GM12865 (cell line): ENCODE measurements at places on chromosomes 5 and 9.
A peak's percentile ranks its signal among the peaks of the same experiment; 100 is the strongest.

DNA sequence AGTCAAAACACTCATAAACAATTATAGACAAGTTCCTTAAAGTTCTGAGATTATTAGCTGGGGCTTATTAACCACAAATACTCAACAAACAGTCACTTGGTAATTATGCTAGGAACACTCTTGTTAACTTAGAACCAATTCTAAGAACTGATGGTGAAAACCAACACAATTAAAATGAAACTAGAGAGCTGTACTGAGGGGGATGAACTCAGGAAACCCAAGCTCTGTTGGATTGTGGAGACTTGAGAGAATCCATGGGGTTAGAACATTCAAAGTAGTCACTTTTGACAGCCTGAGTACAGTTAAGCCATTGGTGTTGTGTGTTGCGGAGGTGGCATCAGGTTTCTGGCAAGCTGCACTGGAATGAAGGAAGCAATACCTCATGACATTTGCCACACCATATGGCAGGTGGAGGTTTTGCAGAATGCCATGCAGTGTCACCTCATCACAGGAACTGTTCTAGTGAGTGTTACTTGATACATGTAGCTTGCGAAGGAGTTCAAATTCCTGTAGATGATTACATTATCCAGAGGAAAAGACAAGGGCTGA lies 480.9 kb upstream of the CD180 start:
- DNase-seq, result no peak

DNA sequence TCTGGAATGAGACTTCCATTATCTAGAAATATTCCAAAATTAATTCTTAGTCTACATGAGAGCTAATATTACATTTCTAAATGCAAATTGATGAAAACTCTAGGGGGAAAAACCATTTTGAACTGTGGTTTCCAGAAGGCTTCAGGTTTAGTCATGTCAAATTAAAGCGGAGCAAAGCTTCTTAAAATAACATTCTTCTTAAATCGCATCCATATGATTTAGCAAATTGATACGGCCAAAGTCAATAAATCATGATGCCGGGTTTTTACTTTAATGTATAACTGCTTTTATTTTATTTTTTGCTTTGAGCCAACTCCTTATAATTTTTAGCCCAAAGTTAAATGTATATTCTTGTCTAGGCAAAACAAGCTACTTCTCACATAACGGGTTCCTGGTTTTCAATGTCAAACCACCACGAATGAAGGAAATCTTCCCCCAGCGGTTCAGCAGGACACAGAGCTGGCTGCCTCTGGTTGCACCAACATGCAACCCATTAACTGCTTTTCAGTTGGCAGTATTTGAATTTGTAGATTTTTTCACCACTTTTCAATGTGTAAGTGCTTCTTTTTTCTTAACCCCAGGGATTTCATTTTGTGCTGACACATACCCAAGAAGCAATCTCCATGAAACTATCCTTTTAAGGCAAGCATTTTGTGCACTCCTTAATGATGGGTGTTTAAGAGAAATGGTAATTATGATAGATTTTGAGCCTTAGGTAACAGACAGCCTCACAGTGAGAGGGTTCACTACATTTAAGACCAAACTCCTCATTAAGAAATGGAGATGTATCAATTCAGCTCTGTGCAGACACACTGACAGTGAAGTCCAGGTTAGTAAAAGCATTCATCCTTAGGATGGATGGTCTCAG lies 35.5 kb downstream of the EFNA5 start:
- DNase-seq, result no peak

DNA sequence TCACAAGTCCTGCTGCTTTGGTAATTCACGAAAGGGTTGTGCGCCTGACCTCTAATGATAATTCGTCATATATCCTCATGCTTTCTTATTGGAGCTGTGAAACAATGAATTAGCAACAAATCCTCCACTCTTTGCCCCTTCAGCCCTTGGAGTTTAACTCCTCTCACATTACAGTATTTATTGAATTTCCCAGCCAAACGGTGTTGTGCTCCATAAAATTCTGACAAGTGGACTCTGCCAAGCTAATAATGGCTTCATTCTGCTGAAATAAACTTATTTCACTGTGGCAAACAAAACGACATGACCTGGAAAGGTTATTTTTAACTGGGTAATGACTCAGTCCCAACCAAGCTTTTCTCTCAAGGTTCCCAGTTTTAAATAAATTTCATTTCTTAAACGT lies 984.4 kb upstream of the DMAC1 start:
- no peak for DNase-seq

- no peak for DNase-seq
Observed at GRCh38 chr5:61657686-61658085, 325.6 kb downstream of the ZSWIM6 start.

DNA sequence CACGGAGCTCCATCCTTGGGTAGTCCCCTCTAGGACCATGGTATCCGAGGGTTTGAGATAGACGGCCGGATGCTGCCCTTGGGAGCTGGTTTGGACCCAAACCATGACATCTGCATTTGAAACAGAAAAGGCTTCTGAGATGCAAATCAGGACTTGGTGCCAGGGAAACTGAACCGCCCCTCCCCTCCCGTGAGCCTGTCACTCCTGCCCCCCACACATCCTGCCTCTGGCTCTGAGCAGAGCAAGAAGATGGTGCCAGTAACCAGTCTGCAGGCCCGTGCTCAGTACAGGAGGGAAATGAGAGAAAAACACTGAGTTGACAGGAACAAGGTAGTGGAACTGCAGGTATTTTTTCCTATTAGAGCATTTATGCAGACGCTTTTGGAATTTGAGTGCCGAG lies 18.6 kb downstream of the ARPC5L start:
- peak; percentile 75 for DNase-seq
